Bronchial smooth muscle cell (primary cell): ENCODE measurements at places on chromosomes 2 and 18. TPM values are rescaled to one million over a fixed set of nuclear protein-coding genes. Genes with fewer than 3 reads are reported as not detected.

ARHGAP28 gene
- 0.32 and 5.0 TPM in 2 replicates for total RNA-seq

CABLES1 gene
- 16.8 and 20.5 TPM in 2 replicates for total RNA-seq

RAB1A gene
- 65.4 and 85.0 TPM in 2 replicates for total RNA-seq

MDH1B gene
- total RNA-seq: 3.2 TPM in 2 replicates

SCYGR2 gene
- total RNA-seq: not detected in 2 replicates

SCN3A gene
- 0.17 and 0.47 TPM in 2 replicates for total RNA-seq

TP53I3 gene
- total RNA-seq: 55.4 and 99.1 TPM in 2 replicates

MMADHC gene
- 117 and 180 TPM in 2 replicates for total RNA-seq

MAP3K19 gene
- not detected in 2 replicates for total RNA-seq

OXER1 gene
- under 0.01 and 0.43 TPM in 2 replicates for total RNA-seq

SLC9A2 gene
- total RNA-seq: under 0.01 TPM in 1 of 2 replicates, not detected in the other

TNFRSF11A gene
- total RNA-seq: 0.09 and 0.16 TPM in 2 replicates

LAMA1 gene
- 1.5 and 5.8 TPM in 2 replicates for total RNA-seq

STK11IP gene
- total RNA-seq: 13.1 and 15.1 TPM in 2 replicates

POTEF gene
- not detected in 2 replicates for total RNA-seq

ANKRD23 gene
- total RNA-seq: 0.95 and 1.6 TPM in 2 replicates
